ENCODE measurements at places on chromosomes 5 and 9. TPM values are rescaled to one million over a fixed set of nuclear protein-coding genes. Genes with fewer than 3 reads are reported as not detected.

The SIGMAR1 gene
- polyA plus RNA-seq = 75.8 TPM

The HACD4 gene
- polyA plus RNA-seq = 8.9 TPM

The SLC36A2 gene
- not detected for polyA plus RNA-seq

The MARCHF3 gene
- 4.6 TPM for polyA plus RNA-seq

The TMEFF1 gene
- not detected for polyA plus RNA-seq

The WDR38 gene
- polyA plus RNA-seq = not detected

GRCh38 chr5:1181451-1182359, 19.7 kb upstream of the SLC6A19 start:
- H3K27me3 ChIP-seq = no peaks in the 10 kb centered on the region
- no peaks in the 10 kb centered on the region for H3K36me3 ChIP-seq
- H3K4me3 ChIP-seq = no peak overlapping the region
- no peak for DNase-seq
- no peak overlapping the region for H3K27ac ChIP-seq

DNA sequence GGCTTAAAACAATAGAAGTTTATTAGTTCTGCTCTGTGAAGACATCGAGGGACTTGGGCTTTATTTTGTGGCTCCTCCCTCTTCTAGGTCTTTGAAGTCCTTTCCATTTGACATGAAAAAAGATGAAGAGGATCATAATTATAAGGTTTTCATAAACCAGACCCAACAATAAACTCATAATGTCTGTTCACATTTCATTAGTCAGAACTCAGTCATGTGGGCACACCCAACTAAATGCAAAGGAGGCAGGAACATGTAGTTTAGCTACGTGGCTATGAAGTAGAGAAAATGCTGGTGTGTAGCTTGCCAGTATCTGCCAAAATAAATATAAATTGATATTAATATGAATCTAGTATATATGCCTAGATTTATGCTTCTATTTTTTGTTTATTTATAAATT, 393.9 kb upstream of the C9orf72 start:
- H3K27ac ChIP-seq = no peak overlapping the region
- no peak overlapping the region for H3K4me3 ChIP-seq
- no peaks in the 10 kb centered on the region for H3K4me1 ChIP-seq

- H3K4me3 ChIP-seq = no peak overlapping the region
- H3K36me3 ChIP-seq = no peaks in the 10 kb centered on the region
- H3K27ac ChIP-seq = no peak overlapping the region
- no peaks in the 10 kb centered on the region for H3K4me1 ChIP-seq
- H3K27me3 ChIP-seq = no peaks in the 10 kb centered on the region
These were observed 131.3 kb downstream of the DEPDC1B start for GRCh38 chr5:60568646-60569045.

- no peak within 1 kb of the TSS for H3K27ac ChIP-seq
- no peaks in the 10 kb centered on the region for H3K36me3 ChIP-seq
- H3K4me1 ChIP-seq = no peaks in the 10 kb centered on the region
- DNase-seq = no peak
- H3K27me3 ChIP-seq = peaks cover 8% of the 10 kb centered on the region
These were observed at the start of gene S1PR3 for GRCh38 chr9:88991066-88992034. Gene S1PR3 (plus strand): TSS chr9:88991468. CDS start chr9:89001201, 9,733 bp downstream.

GRCh38 chr5:163190784-163191183, 246.6 kb upstream of the CCNG1 start:
- no peak overlapping the region for H3K4me3 ChIP-seq
- H3K36me3 ChIP-seq = no peaks in the 10 kb centered on the region
- no peaks in the 10 kb centered on the region for H3K4me1 ChIP-seq

- H3K36me3 ChIP-seq = peaks cover 9% of the 10 kb centered on the region
- no peak for DNase-seq
- H3K27me3 ChIP-seq = peaks cover 5% of the 10 kb centered on the region
- no peak overlapping the region for H3K4me3 ChIP-seq
These were observed 31.0 kb upstream of the RPS23 start for GRCh38 chr5:82309091-82309531.

DNA sequence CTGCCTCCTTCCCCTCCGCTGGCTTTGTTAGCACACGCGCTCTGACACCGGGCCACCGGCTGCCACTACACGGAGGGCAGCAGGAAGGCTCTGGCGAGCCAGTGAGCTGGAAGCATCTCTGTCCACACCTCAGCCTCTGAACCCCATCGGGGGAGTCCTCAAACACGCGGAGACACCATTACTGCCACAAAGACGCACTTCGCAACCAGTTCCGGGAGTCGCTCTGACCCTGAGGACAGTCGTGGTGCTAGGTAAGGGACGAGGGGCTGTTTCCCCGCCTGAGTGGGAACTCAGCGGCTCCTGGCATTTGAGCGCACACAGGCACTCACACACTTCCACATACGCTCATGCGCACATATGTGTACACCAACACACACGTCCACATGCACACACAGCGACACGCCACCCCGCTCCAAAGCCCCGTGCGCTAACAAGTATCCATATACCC, 160.0 kb downstream of the C9orf152 start:
- no peaks in the 10 kb centered on the region for H3K36me3 ChIP-seq
- peaks cover 14% of the 10 kb centered on the region for H3K27me3 ChIP-seq
- H3K27ac ChIP-seq = no peak overlapping the region
- peak overlapping the region; percentile 90 for H3K4me3 ChIP-seq
- peak; percentile 18 for DNase-seq

GRCh38 chr5:168952196-168952595, 348.7 kb downstream of the SLIT3 start:
- no peak overlapping the region for H3K4me3 ChIP-seq
- H3K27ac ChIP-seq = no peak overlapping the region
- no peak for DNase-seq
- no peaks in the 10 kb centered on the region for H3K4me1 ChIP-seq

GRCh38 chr9:128335914-128336313, 4.4 kb upstream of the SLC27A4 start:
- H3K4me3 ChIP-seq = no peak overlapping the region
- H3K4me1 ChIP-seq = peaks cover under 1% of the 10 kb centered on the region
- no peak for DNase-seq
- H3K27me3 ChIP-seq = no peaks in the 10 kb centered on the region

DNA sequence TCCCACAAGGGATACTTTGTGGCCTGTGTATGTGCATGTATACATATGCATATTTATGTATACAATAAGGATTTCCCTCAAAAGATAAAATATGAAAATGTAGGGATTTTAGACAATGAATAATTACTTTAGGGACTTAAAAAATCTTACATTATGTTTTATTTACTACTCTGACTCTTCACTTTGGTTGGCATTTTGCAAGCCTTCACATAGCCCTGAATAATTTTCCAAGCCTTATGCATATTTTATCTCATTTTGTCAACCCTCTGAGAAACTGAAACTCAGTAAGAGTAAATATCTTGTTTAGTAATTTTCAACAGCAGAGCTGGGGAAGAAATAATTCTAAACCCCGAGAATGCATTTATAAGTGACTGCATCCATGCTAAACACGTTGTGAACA, 153.0 kb upstream of the SLC24A2 start:
- H3K36me3 ChIP-seq = no peaks in the 10 kb centered on the region
- H3K27ac ChIP-seq = no peak overlapping the region
- no peaks in the 10 kb centered on the region for H3K4me1 ChIP-seq
- H3K4me3 ChIP-seq = no peak overlapping the region
- peaks cover 11% of the 10 kb centered on the region for H3K27me3 ChIP-seq
- no peak for DNase-seq
